ENCODE measurements at places on chromosomes 7 and 10.

DNA sequence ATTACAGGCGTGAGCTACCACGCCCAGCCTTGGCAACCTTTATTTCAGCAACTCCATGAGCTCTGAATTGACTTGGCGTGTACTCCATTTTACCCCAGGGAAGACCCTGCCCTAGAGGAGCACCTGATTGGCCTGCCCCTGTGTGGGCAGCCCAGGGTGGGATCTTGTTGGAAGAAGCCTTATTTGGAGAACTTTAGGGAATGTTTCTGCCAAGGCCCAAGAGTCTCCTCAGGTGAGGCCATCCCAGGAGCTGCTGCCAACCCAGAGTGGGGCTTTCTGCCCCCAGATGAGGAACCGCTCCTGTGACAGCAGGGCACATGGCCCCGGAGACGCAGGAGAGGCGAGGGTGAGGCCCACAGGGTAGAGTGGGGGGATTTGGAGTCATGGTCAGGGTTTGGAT, 42.0 kb downstream of the VWA2 start:
- DNase-seq = no peak

DNA sequence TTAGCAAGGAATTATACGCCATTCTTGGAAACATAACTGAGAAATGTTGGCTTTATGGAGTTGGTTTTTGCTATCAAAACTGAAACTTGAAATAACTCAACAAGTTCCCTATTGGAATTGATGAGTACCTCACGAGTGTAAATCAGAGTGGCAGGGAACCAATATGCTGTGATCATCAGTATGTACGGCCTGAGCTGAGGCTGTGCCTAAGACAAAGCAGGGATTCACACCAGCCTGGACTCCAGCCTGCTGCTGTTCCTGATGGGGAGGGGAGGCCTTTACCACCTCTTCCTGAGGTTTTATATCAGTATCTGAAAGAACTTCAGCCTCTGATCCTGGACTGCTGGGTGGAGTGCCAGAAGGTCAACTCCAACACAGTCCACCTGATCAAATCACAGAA, 52.7 kb downstream of the CRTAC1 start:
- DNase-seq = no peak

DNA sequence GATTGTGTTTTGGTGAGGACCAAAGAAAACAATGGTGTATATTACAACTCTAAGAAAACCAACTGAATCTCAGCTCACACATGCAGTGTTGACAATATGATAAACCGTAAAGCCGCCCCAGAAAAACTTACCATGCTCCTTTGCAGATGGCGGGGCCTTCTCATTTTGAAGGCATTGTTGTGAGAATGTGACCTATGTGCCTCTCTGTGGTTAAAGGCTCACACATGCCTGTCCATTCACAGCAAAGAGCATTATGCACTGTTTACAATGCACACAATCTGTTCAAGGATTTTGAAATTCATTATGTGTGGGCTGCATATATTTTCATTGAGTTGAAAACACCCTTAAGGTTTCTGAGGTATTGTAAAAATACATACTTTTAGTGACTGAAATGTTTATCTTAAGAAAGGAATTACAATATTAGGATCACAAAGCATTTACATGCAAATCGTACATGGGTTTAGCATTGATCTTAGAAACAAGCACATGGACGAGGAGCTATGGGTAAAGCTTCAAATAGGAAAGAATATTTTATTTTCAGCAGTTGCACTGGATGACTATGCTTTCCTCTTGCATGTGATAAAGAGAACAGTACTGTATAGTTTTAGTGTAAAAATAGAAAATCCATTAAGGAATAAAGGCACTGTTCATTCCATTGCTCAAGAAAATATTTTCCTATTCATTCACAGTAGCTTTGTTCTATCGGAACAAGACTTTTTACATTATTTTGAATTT, 334.3 kb downstream of the ARL4A start:
- peak; percentile 32 for DNase-seq

GRCh38 chr10:132714986-132715775, 70.8 kb downstream of the NKX6-2 start:
- no peak for DNase-seq

DNA sequence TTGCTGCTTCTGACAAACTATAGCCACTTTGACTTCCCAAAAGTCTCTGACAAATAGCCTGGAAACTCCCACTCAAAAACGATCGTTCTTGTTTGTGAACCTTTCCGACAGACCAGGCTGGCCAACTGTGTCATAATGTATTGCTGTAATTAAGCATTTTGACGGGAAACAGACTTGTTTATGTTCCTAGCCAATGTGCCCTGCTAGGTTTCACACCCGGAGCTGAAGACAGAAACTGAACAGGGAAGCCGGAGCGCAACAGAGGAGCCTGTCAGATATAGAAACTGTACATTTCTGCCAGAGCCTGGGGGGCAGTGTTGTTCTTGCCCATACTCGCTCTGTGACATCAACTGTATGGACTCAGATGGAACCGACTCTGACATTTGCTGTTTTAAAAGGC, 55.3 kb upstream of the C7orf33 start:
- peak; percentile 30 for DNase-seq
